ENCODE measurements at places on chromosomes 4 and X.

- no peak for DNase-seq
These were observed 72.8 kb downstream of the PRSS12 start for GRCh38 chr4:118279920-118280432.

DNA sequence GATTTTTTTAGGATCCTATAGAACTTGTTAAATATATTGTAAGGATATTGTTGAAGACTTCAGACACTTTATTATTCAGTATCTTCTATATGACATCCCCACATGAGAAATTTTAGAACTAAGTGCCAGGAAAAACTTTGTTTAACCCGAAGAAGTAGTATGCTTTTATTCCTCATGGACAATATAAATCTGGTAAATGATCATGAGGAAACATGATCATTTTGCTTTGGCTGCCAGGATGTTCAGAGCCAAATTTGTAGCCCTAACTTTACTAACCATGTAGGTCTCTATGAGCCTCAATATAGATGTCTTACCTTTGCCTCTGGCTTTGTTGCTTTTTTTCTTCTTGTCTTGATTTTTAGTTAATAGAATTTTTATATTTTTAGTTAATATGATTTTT is 77.8 kb upstream of the TEX13D start:
- DNase-seq, result no peak

DNA sequence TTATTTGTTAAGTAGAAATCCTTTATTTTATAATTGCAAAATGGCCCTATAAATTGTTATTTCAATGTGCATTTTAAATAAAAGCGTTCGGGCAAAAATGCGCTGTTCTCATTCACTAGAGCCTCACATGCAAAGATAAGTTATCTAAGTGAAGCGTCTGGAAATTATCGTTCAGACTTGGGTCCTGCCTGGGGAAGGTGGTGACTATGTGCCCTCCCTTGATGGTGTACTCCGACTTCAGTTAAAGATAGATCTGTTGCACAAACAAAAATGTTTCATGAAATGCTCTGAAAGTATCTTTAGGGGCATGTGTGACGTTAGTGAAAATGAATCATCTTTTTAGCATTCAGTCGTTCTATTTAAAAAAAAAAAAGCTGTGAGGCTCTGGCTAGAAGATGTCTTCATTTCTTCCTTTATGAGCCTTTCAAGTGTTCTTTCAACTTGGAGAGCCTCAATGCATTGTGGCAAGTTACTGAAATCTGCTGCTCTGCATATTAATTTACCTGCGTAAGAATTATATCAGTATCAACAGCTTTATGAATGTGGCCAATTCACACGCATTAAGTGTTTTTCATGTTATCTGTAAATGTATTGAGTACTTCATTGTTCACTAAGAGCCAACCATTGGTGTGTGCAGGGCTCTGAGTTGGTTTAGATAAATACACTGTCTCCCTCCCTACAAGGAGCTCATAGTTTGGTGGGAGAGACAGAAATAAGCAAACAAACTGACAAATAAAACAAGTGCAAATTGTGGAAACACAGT is 83.0 kb downstream of the AFF1 start:
- no peak for DNase-seq

GRCh38 chr4:123443401-123444289 is 47.0 kb downstream of the SPRY1 start:
- DNase-seq, result no peak

- DNase-seq, result no peak
These were observed 433.0 kb downstream of the PCDH10 start for GRCh38 chr4:133581996-133582619.

GRCh38 chr4:188819233-188819632 is 680.0 kb downstream of the TRIML1 start:
- DNase-seq, result no peak

- no peak for DNase-seq
These were observed 4.4 kb downstream of the UNC5C start for GRCh38 chr4:95544113-95545103.

All from T1000 (cell line).